ENCODE measurements at places on chromosomes 7 and 10. TPM values are rescaled to one million over a fixed set of nuclear protein-coding genes. Genes with fewer than 3 reads are reported as not detected.

DNA sequence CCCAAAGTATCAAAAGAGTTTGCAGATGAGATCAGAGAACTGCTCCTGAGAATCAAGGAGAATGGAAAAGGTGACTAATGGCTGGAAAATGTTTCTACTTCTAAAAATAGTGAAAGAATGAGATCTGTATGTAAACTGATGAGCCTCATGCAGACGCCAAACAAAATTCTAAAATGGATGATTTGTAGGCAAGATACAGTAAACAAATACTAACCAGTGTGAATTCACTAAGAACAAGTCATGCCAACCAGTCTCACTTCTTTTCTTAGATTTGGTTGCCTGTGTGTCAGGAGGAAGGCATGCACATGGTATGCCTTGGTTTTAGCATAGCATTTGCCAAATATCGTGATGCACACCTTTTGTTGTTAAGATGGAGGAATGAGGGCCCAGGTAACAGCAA is 94.9 kb upstream of the PIK3CG start:
- no peak for DNase-seq

DNA sequence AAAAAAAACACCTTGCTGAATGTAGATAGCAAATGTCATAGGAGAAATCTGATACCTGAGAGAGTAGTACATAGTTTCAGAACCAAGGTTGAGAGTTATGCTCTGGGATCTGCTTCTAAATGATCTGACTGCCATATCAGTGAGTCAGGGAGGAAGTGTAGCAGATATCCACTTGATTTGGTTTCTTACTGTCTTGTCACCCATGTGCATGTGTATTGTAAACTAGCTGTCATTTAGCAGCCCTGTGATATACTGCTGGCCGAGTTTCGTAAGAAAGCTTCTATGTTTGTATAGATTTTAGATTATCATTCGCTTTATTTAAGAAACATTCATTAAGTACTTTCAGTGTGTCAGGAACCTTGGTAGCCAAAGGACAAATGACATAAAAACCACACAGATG is 42.0 kb downstream of the SP4 start:
- no peak for DNase-seq

GRCh38 chr10:46234026-46234425 is 52.8 kb upstream of the ANTXRL start:
- no peak for DNase-seq

DNA sequence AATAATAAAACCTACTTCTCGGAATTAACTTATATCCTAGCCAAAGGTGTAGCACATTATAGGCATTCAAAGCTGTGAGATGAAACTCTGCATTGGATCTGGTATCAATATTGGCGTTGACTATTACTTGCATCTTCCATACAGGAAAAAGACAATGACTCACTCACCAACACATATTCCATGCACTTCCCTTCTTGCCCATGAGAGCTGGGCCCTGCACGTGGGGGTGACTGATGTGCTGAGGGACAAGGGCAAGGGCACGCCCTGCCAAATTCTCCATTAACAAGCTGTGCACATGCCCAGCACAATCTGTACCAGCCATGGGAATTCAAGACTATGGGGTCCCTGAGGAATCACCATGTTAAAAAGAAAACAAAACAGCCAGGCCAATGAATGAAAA is 188.1 kb upstream of the PDE1C start:
- DNase-seq: no peak

Gene MMP21
- 0.37 TPM for total RNA-seq

Gene PDSS1
- 7.3 TPM for total RNA-seq

Gene ABLIM1
- 31.3 TPM for total RNA-seq

- DNase-seq: no peak
These were observed 45.4 kb upstream of the NAMPT start for GRCh38 chr7:106329971-106330733.

DNA sequence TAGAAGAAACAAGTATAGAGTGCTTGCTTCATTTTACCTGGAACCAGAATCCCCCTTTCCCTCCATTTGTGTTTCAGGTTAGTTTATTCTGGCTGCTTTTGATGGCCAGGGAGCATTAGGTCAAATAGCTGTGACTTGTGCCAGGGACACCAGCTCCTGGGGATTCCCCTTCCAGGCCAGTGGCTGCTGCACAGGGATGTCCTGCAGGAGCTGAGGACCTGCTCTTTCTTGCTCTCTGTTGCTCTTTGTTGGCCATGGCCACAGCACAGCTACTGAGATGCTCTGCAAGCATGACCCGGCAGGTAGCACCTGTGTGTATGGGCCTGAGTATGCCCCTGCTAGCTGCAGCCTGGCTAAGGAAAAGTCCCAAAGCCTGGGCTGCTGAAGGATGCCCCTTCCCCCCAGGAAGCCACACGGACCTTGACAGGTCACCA is 208.9 kb downstream of the EBF3 start:
- peak; percentile 27 for DNase-seq

Gene INSYN2A
- not detected for total RNA-seq

Gene ZNF32
- total RNA-seq: 11.9 TPM

Gene CALHM1
- not detected for total RNA-seq

Gene GRM8
- total RNA-seq: 0.98 TPM

Gene DPYSL4
- 0.23 TPM for total RNA-seq

GRCh38 chr7:108045669-108046068 is 42.7 kb upstream of the LAMB1 start:
- DNase-seq: no peak

- no peak for DNase-seq
These were observed 31.4 kb upstream of the ARHGAP22 start for GRCh38 chr10:48636231-48636630.

DNA sequence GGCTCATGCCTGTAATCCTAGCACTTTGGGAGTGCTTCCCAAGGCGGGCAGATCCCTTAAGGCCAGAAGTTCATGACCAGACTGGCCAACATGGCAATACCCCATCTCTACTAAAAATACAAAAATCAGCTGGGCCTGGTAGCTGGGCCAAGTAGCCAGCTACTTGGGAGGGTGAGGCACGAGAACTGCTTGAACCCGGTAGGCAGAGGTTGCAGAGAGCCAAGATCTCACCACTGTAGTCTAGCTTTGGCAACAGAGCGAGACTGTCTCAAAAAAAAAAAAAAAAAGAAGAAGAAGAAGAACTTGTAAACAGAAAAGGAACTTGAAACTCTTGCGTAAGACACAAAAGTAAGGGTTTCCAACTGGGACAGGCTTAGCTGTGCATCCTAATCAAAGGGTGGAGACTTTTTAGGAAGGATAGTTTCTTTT is 5.6 kb upstream of the IFIT2 start:
- DNase-seq: no peak

- DNase-seq: no peak
These were observed 78.6 kb upstream of the ARMC3 start for GRCh38 chr10:22849077-22849805.

DNA sequence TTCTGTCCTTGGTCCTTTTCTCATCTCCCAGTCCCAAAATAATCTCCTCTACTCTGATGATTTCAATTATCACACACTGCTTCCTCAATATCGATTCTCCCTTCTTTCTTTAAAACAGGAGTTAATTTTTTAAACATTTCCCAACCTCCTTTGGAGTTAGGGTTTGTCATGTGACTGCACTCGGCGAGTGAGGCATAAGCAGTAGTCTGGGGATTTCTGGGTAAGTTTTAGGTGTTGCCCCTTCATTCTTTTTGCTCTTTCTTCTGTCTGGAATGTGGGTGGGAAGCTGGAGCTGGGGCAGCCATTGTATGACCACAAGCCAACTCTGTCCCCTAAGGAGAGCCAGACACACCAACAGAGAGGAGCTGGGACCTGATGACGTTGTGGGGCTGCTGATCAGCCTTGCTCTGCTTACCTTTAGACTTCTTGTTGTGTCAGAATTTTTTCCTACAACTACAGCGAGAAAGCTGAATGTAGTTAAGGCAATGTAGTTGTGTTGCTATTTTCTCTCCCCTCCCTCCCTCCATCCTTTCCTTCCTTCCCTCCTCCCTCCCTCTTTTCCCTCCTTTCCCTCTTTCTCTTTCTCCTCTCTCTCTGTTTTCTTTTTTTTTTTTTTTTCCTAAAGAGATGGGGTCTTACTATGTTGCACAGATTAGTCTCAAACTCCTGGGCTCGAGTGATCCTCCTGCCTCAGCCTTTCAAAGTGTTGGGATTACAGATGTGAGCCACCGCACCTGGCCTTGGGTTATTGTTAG is 6.5 kb upstream of the TSPAN14 start:
- DNase-seq: no peak

Gene KNDC1
- total RNA-seq: 8.0 TPM

- DNase-seq: no peak
These were observed 34.9 kb upstream of the CALD1 start for GRCh38 chr7:134744569-134744968.

DNA sequence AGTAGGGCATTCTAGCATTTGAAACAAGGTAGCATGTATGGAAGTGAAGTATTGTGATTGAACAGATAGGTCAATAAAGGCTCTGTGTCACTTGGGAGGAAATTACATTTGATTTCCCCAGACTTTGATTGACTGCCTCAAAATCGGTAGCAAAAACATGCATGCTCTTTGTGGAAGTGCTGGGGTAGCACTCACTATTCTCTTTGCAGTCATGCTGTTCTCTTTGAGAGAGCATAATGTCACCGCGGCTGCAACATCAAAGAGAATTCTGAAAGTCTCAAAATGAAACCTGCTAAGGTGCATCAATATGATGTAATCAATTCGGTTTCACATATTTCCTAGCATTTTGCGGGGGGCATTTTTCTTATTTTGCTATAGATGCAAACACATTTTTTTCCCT is 64.2 kb downstream of the ARMC3 start:
- no peak for DNase-seq

DNA sequence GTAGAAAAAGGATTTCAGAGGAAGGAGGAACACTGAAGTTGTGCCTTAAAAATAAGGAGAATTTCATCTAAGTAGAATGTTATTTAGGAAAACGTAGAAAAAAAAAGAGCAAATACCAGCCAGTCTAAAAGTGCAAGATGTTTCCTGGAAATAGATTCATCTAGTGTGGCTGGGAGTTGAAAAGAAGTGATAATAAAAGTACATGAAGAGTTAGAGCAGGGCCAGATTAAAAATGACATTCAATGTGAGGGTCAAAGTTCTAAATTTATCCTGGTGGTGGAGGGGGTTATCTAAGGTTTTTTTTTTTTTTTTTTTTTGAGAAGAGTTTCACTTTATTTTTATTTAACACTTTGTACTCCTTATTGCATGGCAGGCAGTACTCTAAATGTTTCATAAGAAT is 289.3 kb downstream of the MDFIC start:
- no peak for DNase-seq

DNA sequence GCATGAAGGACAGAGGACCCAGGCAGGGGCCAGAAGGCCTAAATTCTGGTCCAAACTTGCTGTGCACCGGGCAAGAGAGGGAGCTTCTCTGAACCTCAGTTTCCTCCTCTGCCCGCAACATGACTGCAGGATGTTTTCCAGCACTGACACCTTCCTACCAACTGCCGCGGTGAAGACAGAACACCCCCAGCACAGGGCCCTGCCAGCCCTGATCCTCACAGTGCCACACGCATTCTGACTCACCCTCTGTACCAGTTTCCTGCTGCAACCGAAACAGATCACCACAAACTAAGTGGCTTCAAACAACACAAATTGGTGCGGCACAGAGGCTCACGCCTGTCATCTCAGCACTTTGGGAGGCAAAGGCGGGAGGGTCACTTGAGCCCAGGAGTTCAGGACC is 18.1 kb downstream of the MAD1L1 start:
- DNase-seq: no peak

- peak; percentile 14 for DNase-seq
These were observed 14.5 kb downstream of the AKR1B1 start for GRCh38 chr7:134444198-134444960.

Data from liver (tissue), 10 donors.